NCI-H2171 treated with DMSO at 0.1 percent for 48 hours (cell line): ENCODE measurements at places on chromosomes 4 and X.

DNA sequence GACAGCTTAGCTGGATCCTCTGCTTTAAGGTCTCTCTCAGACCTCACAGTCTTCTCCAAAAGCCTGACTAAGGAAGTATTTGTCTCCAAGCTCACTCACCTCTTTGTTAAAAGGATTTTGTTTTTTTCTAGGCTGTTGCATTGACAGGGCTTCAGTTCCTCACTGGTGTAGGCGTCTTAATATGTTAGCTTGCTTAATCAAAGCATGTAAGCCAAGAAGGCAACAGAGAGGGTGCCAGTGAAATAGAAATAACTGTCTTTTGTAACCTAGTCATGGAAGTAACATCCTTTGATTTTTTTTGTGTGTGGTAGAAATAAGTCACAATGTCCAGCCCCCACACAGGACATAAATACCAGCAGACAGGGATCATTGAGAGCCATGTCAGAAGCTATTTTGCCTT, 58.8 kb downstream of the FIP1L1 start:
- no peak for DNase-seq

DNA sequence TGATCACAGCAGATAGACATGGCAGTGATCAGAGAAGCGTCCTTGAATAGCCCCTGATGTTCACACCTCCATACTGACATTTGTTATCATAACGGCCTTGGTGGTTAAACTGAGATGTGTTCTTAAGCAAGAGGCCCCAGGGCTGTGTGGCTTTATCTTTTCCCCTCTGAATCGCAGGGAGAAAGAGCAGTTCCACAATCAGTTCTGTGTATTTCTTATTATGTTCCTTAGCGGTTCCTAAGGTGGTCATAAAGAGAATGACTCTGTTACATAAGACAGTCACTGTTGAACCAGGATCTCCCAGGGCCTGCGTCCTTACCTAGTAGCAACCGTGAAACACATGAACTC, 52.8 kb upstream of the CBR4 start:
- DNase-seq = no peak

GRCh38 chr4:118869808-118870342, 18.8 kb upstream of the SYNPO2 start:
- DNase-seq = no peak

DNA sequence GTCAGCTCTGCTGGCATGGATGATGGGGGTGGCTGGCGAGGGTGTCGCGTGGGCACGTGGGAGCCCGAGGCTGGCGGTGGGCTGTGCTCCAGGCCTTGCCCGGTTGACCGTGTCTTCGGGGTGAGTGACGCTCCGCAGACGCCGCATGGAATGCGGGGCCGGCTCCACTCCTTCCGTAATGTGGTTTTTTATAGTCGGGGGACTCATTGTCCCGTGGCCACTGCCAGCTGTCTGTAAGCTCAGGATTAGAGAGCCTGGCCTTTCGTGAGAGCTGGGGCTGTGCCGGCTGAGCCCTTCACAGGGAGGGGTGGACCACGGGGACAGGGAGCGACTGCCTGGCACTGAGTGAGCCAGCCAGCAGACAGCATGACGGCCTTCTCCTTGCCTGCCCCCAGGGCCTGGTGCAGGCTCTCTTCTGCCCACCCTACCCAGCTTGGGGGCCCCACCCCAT, 20.4 kb downstream of the DOK7 start:
- no peak for DNase-seq

- DNase-seq = no peak
These were observed 45.0 kb upstream of the UPRT start for GRCh38 chrX:75228854-75229253.

GRCh38 chr4:43233321-43233720, 340.8 kb downstream of the GRXCR1 start:
- no peak for DNase-seq

GRCh38 chr4:22607382-22607781, 85.4 kb upstream of the GBA3 start:
- DNase-seq = no peak

DNA sequence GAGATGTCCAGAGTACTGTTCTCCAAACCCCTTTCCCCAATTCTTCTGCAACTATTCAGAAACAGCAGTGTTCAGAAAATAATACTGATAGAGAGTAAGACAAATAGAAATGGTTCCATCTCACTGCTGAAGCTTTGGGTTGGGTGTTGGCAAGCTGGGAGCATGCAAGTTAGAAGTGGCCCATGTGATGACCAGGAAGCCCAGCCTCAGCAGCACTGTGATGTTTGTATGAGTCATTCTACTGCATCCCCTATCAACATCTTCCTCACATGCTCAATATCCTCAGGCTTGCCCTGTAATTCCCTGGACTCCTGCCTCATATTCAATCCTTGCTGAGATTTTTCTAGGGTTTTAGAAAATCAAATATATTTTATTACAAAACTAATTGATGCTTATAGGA, 96.5 kb downstream of the CHRDL1 start:
- DNase-seq = no peak

DNA sequence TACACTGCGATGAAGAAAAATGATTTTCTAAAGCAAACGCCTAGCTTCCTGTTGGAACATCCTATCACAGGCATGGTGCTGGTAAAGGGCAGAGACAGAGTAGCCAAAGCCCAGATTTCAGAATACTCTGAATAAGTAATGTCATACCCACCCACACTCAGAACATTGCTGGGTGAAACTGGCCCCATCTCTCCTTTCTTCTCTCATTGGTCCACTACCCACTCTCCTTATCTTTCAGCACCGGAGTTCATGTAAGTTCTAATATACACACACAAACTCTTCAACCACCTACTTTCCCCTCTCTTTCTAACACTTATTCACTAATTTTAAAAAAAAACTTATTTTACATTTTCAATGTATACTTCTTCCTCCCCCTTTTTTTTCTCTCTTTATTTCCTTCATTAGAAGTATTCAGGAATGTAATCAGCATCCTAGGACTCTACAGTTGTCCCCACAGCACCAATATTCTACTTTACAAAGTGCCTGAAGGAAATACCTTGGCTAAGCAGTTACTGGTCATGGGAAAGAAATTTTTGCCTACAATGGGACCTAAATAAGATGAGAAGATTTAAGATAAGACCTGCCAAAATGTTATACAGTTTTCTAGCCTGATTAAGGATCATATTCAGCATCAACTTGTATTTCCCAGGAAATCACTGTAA, 63.0 kb downstream of the SEC24D start:
- no peak for DNase-seq

- DNase-seq = no peak
These were observed 1697.0 kb downstream of the PCDH7 start for GRCh38 chr4:32417113-32417704.

- no peak for DNase-seq
These were observed 13.5 kb upstream of the PLS3 start for GRCh38 chrX:115547448-115547847.
